ENCODE measurements at places on chromosomes 4 and X.

GRCh38 chr4:80839281-80839680 is 191.2 kb upstream of the BMP3 start:
- DNase-seq = no peak

DNA sequence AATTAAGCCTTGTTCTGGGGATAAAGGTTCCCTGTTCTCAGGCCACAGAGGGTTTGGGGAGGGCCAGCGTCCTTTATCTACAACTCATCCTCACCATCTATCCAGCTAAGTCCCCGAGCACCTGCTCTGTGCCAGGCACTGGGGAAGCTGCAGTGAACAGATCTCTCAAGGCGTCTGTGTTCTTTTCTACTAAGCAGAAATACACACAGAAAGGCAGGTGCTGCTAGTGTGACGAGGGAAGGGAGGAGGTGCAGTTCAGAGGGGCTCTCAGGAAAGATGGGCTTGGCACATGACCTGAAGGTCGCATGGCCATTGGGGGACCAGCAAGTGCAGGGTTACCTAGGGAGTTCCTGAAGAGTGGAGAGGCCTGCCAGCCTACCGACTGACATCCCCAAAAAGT is 352.2 kb downstream of the NR3C2 start:
- no peak for DNase-seq

DNA sequence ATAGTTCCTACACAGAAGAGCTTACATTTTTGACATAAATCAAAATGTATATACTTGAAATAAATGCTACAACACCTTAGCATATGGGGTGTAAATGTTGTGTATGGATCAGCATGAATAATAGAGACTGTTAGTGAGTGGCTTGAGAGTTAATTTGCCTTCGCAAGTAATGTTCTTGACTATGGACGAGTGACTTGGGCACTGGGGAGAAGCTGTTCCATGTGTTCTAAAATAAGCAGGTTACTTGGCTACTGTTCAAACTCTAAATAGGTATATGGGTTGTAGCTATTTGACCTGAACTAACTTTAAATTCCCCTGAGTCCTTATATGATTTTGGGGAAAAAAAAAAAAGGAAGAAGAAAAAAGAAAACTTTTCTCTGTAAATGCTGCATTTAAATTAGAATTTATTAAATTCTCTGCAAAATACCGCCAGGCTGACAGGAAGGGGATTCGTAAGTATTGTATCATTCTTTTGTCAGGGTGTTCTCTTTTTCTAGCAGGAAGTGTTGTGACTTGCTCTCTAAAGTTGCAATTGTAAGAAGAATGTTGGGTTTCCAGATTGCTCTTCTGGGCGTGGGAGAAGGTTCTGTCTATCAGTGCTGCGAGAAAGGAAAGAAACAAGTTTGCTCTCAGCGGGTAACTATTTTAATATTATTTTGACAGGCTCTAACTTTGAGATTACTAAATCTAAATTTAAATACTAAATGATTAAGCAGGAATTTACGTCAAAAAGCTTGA is 32.2 kb downstream of the PLS3 start:
- no peak for DNase-seq

DNA sequence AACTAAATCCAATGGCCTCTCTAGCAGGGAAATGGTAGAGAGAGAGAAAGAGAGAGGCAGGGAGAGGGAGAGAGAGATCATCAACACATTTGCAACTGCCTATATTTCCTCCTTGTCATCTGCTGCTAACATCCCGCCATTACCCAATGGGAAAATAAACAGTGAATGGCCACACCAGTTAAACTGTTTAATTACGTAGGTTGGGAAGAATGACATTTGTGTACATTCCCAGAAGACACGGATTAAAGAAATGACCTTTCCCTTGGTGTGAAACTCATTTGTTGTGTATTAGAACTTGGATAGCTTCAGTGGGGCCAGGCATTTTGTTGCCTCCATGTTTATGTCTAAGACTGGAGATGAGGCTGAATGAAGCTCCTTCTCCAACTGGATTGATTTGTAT is 95.8 kb upstream of the GPC4 start:
- DNase-seq = no peak

GRCh38 chr4:60944060-60944459 is 256.1 kb upstream of the ADGRL3 start:
- DNase-seq = no peak

GRCh38 chr4:127249066-127249766 is 383.5 kb upstream of the INTU start:
- no peak for DNase-seq

All from glomerular endothelial cell (primary cell).